ENCODE measurements at places on chromosomes 6 and 20. TPM values are rescaled to one million over a fixed set of nuclear protein-coding genes. Genes with fewer than 3 reads are reported as not detected.

The C20orf202 gene
- total RNA-seq: not detected

The SIRPB2 gene
- total RNA-seq: 3.0 TPM

The EYA4 gene
- total RNA-seq: 0.61 TPM

The SPATA25 gene
- 0.97 TPM for total RNA-seq

The ZNF165 gene
- 0.46 TPM for total RNA-seq

The TNXB gene
- total RNA-seq: under 0.01 TPM

The ADISSP gene
- 20.2 TPM for total RNA-seq

The CRISP3 gene
- not detected for total RNA-seq

The HLA-DRA gene
- not detected for total RNA-seq

The SCUBE3 gene
- total RNA-seq: 0.30 TPM

The BPIFB4 gene
- not detected for total RNA-seq

The PDYN gene
- not detected for total RNA-seq

The MARCKS gene
- total RNA-seq: 150 TPM

The DNAH8 gene
- 0.76 TPM for total RNA-seq

The CUL7 gene
- total RNA-seq: 25.8 TPM

The FOXF2 gene
- not detected for total RNA-seq

The CCM2L gene
- 9.1 TPM for total RNA-seq

The NHLRC1 gene
- 2.6 TPM for total RNA-seq

The C6orf58 gene
- not detected for total RNA-seq

The NEDD9 gene
- total RNA-seq: 34.2 TPM

The TTLL9 gene
- not detected for total RNA-seq

The PRPH2 gene
- total RNA-seq: 0.30 TPM

The JPH2 gene
- under 0.01 TPM for total RNA-seq

The SERINC3 gene
- 69.6 TPM for total RNA-seq

The HLA-DMB gene
- 2.3 TPM for total RNA-seq

The DPPA5 gene
- total RNA-seq: not detected

The OR2H1 gene
- total RNA-seq: not detected

The STMND1 gene
- not detected for total RNA-seq

The EDN3 gene
- not detected for total RNA-seq

The ARMC12 gene
- total RNA-seq: not detected

The PRPF6 gene
- total RNA-seq: 61.7 TPM

The NRN1 gene
- total RNA-seq: 20.8 TPM

The GPLD1 gene
- under 0.01 TPM for total RNA-seq

The METTL24 gene
- not detected for total RNA-seq

The C6orf141 gene
- total RNA-seq: 2.7 TPM

The TP53TG5 gene
- not detected for total RNA-seq

The HCRTR2 gene
- not detected for total RNA-seq

The BPIFA1 gene
- total RNA-seq: not detected

The HFE gene
- 3.2 TPM for total RNA-seq

The SMPDL3A gene
- 5.0 TPM for total RNA-seq

The LEMD2 gene
- 57.4 TPM for total RNA-seq

The FOXS1 gene
- total RNA-seq: not detected

The BMP7 gene
- not detected for total RNA-seq

The LY6G6C gene
- not detected for total RNA-seq

The GPX5 gene
- not detected for total RNA-seq

The HDAC2 gene
- 86.7 TPM for total RNA-seq

The YWHAB gene
- 134 TPM for total RNA-seq

The CALHM6 gene
- total RNA-seq: not detected

The SAMD10 gene
- 2.6 TPM for total RNA-seq

The CST7 gene
- total RNA-seq: not detected

The VIP gene
- total RNA-seq: 0.91 TPM

The SIGLEC1 gene
- not detected for total RNA-seq

The KCNK16 gene
- total RNA-seq: not detected

The CGA gene
- total RNA-seq: not detected

The PNLDC1 gene
- total RNA-seq: 0.30 TPM

All from epithelial cell of umbilical artery (primary cell).